ENCODE measurements at places on chromosomes 3 and 15.

DNA sequence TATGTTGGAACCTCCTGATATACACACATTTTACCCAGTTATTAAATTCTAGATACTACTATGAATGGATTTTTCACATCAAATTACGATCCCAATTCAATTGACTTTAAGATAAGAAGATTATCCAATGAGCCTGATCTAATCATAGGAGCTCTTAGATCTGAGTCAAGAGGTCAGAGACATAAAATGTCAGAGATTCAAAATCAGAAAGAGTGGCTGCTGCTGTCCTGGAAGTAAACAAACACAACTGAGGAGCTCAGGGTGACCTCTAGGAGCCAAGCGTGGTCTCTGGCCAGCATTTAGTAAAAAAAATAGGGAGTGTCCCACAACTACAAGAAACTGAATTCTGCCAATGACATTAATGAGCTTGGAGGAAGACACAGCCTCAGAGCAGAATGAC is 557.1 kb upstream of the CBLB start:
- DNase-seq = no peak

- DNase-seq = no peak
Measured at GRCh38 chr3:62614527-62614926, 241.2 kb upstream of the FEZF2 start.

DNA sequence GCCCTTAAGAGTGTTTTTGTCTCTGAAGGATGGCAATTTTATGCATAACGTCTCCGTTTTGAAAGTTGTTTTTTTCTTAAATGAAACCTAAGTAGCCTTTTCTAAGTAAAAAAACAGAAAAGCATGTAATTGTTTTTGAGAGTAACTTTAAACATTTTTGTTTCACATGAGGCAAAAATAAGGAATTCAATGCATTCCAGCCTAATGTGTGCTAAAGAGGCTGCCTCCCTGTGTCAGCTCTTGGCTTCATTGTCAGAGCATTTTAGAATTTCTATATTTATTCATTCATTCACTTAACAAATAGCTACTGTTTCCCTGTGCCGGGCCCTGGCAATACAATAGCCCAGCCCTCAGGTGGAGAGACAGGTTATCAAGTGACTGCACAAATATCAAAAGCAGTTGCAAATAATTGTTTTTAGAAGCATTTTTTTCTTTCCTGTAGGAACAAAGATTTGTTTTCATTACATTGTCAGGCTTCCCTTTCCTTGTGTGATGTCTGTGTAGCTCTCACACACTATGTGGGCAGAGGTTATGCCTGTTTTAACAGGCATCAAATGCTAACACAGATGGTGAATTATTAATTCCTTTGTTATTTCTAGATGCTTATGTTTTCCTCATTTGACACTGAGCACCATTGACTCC is 81.9 kb downstream of the CCK start:
- no peak for DNase-seq

GRCh38 chr3:18556503-18557135 is 131.5 kb upstream of the SATB1 start:
- no peak for DNase-seq

DNA sequence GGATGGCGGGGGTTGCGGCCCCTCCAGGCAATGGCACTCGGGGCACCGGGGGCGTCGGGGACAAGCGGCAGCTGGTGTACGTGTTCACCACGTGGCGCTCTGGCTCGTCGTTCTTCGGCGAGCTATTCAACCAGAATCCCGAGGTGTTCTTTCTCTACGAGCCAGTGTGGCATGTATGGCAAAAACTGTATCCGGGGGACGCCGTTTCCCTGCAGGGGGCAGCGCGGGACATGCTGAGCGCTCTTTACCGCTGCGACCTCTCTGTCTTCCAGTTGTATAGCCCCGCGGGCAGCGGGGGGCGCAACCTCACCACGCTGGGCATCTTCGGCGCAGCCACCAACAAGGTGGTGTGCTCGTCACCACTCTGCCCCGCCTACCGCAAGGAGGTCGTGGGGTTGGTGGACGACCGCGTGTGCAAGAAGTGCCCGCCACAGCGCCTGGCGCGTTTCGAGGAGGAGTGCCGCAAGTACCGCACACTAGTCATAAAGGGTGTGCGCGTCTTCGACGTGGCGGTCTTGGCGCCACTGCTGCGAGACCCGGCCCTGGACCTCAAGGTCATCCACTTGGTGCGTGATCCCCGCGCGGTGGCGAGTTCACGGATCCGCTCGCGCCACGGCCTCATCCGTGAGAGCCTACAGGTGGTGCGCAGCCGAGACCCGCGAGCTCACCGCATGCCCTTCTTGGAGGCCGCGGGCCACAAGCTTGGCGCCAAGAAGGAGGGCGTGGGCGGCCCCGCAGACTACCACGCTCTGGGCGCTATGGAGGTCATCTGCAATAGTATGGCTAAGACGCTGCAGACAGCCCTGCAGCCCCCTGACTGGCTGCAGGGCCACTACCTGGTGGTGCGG is 1.9 kb downstream of the CHST2 start:
- DNase-seq = no peak

DNA sequence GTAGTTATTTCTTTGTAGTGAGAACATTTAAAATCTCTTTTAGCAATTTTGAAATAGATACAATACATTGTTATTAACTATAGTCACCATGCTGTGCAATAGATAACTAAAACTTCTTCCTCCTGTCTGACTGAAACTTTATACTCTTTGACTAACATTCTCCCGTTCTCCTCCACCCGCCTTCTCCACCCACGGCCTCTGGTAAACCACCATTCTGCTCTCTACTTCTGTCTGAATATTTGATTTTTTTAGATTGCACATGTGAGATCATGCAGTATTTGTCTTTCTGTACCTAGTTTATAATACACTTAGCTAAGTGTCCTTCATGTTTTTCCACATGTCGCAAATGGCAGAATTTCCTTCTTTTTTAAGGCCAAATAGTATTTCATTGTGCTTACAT is 72.8 kb upstream of the RBM5 start:
- no peak for DNase-seq

- no peak for DNase-seq
Measured at GRCh38 chr3:10374311-10374710, 53.4 kb upstream of the SEC13 start.

GRCh38 chr3:38738630-38739395 is 77.2 kb downstream of the SCN10A start:
- no peak for DNase-seq

DNA sequence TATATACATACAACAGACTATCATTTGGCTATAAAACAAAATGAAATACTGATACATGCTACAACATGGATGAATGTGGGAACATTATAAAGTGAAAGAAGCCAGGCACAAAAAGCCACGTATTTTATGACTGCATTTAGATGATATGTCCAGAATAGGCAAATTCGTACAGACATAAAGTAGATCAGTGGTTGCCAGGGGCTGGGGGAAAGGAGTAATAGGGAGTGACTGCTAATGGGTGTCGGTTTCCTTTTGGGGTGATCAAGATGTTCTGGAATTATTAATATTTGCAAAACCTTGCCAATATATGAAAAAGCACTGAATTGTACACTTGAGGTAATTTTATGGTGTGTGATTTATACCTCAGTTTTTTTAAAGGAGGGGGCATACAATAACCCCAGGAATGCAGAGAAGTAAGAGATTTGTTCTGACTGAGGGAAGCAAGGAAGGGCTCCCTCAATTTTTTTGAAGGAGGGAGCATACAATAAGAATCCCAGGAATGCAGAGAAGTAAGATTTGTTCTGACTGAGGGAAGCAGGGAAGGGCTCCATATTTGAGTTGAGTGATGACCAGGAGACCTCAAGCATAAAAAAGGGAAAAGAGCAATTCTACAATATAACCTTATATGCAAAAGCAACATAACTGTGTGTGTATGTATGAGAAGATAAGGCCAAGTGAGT is 6.2 kb downstream of the PSMD6 start:
- no peak for DNase-seq

DNA sequence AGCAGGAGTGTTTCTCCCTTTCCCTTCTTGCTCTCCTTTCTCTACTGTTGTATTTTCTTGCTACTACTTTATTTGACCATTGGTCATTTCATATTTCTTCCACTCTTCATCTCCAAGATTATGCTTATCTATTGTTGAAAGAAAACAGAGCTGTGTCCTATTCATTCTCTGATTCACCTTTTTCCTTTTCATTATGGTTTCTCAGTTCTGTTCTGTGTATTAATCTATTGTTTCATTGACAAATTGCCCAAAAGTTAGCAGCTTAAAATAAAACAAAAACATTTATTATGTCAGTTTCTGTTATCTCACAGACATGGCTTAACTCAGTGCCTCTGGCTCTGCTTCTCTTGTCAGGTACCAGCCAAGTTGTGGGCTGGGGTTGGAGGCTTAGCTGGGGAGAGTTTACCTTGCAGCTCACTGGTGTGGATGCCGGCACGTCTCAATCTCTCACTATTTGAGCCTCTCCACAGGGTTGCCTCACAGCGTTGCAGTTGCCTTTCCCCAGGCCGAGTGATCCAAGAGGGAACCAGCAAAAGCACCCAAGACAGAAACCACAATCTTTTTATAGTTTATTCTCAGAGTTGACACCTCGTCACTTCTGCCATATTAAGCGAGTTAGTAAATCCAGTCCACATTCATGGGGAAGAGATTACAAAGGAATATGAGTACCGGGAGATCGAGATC is 36.9 kb upstream of the FILIP1L start:
- no peak for DNase-seq

DNA sequence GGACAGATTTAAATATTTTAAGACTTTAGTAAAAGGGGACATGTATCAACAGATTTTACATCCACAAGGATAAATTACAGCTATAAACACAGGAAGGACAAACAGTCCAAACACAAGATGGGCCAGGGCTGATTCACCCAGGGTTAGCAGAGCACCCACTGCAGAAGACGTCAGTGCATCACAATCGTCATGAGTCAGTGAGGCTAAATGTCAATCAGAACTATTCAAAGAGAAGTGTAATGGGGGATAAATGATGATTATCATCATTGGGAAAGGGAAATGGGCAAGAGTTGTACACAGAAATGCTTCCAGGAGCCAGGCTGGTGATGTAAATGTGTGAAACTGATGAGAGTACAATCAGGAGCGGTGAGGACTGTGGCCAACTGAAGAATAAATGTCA is 226.8 kb downstream of the PLCL2 start:
- no peak for DNase-seq

DNA sequence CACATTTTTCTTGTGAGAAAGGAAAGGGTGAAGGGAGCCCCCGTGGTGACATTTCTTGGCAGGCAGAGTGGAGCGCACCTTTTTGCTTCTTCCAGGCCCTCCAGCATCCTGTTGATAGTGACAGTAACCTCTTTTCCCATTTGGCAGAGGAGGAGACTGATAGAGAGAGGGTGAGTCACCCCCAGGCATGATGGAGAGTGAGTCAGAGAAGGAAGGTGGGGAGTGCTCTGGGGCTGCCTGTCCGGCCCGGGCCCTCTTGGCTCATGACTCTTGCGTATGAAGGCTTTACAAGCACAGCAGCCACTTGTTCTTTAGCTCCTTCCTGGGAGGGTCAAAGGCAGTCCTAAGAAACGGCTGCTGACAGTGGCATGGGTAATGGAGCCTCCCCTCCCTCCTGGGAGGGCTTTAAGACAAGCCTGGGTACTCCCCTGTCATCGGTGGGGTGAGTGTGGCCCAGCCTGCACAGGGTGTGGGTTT is 16.0 kb downstream of the ANKRD63 start:
- peak; percentile 51 for DNase-seq

DNA sequence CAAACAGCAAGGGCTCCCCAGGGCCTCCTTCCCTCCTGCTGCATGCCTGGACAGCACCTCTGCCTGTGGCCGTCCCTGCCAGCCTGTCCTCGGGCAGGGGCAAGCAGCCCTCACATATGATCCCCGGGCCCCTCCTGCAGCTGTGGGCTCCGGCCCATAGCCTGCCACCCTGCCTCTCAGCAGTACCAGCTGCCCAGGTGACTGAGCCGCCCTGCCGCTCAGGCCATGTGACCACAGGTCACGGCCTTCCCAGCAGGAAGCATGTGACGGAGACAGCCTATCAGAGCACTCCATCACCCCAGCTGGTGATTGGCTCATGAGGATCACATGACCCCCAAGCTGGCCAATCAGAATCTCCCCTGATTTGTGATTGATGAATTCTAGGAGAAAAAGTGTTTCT is 23.9 kb downstream of the ALDH1L1 start:
- no peak for DNase-seq

- DNase-seq = no peak
Measured at GRCh38 chr3:106827515-106828213, 549.6 kb upstream of the CCDC54 start.

DNA sequence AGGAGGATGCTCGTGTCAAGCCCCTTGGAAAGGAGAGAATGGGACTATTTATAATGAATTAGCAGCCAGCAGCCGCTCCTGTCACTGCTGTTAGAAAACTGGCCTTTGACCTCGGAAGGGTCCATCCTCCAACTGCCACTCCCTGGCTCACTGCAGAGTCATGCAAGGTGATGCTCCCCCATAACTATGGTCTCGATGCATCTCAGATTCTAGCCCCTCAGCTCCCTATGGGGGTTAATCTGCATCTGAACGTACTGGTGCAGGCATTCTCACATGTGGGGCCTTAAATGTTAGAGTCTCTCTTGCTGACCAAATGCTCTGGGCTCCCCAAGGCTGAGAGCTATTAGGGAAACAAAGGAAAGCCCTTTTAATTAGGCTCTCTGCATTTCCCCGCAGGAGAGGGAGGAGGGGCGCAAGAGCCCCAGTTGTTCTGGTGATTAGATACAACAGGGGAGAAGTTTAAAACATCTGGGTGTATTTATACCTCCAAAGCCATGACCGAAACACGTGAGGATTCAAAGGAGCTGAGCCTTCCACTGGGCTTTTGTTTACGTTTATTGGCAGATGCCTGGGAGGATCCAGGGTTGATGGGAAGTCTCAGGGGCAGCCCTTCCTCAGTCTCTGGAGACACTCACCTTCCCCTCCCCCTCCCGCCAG is 182.5 kb downstream of the OPA1 start:
- DNase-seq = no peak

- DNase-seq = no peak
Measured at GRCh38 chr15:99580076-99580475, 14.3 kb downstream of the MEF2A start.

DNA sequence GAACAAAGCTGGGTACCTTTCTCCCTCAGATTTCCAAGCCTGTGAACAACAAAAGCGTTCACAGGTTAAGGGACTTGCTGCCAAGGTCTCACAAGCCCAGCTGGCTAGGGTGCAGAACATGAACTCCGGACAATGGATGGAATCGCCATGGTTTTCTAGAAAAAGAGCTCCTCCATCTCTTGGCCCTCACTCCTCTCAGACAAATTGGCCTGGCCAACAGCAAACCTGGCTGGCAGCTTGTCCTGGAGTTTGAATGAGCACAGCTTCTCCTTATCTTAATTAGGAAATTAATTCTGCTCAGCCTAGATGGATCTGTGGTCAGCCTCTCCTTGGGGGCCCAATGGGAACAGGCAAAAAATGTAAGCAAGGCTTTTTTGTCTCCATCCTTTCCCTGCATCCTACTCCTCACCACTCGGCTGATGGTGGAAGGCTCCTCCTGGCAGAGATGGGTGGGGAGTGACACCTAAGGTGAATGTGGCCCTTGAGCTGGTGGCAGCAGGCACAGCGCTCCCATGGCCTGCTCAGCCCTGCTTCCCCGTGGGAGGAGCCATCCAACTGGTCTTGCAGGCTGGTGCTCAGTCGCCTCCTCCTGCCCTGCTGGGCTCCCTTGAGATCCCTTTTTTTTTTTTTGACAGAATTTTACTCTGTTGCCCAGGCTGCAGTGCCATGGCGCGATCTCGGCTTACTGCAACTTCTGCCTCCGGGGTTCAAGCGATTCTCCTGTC is 5.8 kb downstream of the KLHL25 start:
- DNase-seq = no peak
